ENCODE measurements at places on chromosomes 12 and 14.

DNA sequence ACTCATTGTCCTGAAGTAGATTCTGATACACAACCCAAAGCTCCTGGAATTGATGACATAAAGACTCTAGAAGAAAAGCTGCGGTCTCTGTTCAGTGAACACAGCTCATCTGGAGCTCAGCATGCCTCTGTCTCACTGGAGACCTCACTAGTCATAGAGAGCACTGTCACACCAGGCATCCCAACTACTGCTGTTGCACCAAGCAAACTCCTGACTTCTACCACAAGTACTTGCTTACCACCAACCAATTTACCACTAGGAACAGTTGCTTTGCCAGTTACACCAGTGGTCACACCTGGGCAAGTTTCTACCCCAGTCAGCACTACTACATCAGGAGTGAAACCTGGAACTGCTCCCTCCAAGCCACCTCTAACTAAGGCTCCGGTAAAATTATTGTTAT, 63.8 kb downstream of the RAD52 start:
- DNase-seq, result no peak

GRCh38 chr14:89563471-89563870, 146.4 kb upstream of the FOXN3 start:
- no peak for DNase-seq

DNA sequence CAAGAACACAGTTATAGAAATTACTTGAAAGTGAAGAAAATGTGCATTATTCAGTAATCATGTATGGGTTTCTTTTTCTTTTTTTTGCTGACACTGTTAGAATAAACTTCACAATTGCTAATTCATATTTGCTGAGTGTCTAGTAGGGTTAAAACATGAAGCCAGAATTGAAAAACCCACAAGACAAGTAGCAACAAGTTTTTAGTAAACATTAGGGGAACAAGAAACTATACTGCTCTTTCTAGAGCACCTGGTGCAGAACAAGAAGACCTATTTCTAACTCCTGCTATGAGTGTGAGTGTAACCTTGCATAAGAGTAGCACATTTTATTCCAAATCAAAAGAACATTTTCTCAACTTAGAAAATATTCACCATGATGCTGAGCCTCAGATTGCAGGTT, 83.2 kb downstream of the ITPR2 start:
- DNase-seq, result no peak

- no peak for DNase-seq
Observed at GRCh38 chr14:78356391-78356790, 186.2 kb downstream of the NRXN3 start.

- no peak for DNase-seq
Observed at GRCh38 chr14:105899657-105900397, 373.4 kb downstream of the TMEM121 start.

DNA sequence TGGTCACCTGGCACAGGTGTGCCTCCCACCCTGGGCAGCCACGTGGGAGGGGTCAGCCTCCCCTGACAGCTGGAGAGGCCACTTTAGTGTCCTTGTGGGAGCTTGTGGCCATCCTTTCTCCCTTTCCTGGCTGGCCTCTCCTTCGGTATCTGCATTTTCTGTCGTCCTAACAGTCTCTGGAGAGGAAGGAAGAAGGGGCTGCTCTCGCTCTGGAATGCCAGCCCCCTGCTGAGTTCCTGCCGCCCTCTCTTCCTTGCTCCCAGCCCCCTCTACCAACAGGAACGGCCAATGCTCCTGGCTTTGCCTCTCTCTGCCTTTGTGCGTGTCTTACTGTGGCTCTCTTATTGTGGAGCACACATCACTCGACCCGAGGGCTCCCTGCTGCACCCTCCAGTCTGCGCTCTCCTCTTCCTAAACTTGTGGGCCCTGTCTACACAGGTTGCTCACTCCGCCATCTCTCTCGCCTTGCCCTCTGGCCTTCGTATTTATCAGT, 70.8 kb downstream of the FBXL14 start:
- DNase-seq, result no peak

All from astrocyte (in vitro differentiated cells and primary cell).